Right ventricle myocardium superior (tissue), 1 donor: ENCODE measurements at places on chromosomes 7 and 10. TPM values are rescaled to one million over a fixed set of nuclear protein-coding genes. Genes with fewer than 3 reads are reported as not detected.

Gene STARD3NL
- 21.8 TPM for total RNA-seq

Gene HGF
- total RNA-seq = 1.6 TPM

Gene CALHM2
- 11.6 TPM for total RNA-seq

DNA sequence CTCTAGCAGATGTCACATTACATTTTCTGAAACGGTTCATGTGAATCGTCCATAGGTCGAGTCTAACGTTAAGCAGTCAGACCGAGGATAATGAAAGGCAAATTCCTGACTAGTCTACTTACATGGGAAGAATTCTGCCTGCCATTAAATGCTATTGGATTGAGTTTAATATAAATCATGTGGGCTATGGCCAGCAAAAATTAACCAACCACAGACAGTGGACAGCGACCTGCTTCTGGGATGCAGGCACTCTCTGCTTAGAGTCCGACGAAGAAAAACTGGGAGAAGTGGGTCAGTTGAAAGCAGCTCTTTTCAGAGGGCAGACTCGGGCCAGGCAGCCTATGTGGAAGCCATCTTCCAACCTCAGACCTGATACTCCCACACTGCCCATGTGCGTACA lies 16.6 kb downstream of the PIP4K2A start:
- no peak for DNase-seq

DNA sequence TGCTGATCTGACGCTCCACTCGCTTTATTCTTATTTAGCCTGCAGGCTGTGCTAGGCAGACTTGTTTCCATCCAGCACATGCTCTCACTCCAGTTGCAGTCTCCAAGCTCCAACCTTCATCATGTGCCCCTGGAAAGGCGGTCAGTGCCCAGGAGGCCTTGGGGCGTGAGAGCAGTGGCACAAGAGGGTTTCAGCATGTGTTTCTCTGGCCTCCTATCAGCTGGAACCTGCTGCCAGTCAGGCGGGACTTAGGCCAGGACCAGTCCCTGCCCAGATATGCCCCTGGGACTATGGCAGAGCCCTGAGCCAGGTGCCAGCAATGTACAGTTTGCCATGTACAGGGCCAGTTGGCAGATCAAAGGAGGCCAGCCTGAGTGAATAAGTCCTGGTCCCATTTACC lies 330.2 kb upstream of the FZD1 start:
- peak; percentile 42 for DNase-seq
